ENCODE measurements at places on chromosomes 4 and X. TPM values are rescaled to one million over a fixed set of nuclear protein-coding genes. Genes with fewer than 3 reads are reported as not detected.

DNA sequence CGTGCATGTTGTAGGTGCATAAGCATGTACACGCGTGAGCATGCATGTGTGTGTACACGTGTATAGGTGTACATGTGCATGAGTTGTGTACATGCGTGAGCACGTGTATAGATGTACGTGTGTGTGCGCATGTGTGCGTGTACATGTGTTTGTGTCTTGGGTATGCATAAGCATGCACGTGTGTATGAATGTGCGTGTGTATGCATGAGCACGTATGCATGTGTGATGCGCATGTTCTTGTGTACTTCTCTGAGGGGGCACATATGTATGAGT lies 9.0 kb downstream of the NAT8L start:
- H3K4me3 ChIP-seq = no peak overlapping the region
- no peaks in the 10 kb centered on the region for H3K4me1 ChIP-seq
- no peak overlapping the region for H3K27ac ChIP-seq
- H3K27me3 ChIP-seq = no peaks in the 10 kb centered on the region
- no peaks in the 10 kb centered on the region for H3K36me3 ChIP-seq
- DNase-seq = peak; percentile 72

- no peak overlapping the region for H3K27ac ChIP-seq
- no peaks in the 10 kb centered on the region for H3K27me3 ChIP-seq
- no peak for DNase-seq
Observed at GRCh38 chr4:123325241-123325681, 71.3 kb upstream of the SPRY1 start.

- no peak overlapping the region for H3K4me3 ChIP-seq
- no peak for DNase-seq
- H3K4me1 ChIP-seq = peaks cover 21% of the 10 kb centered on the region
- H3K36me3 ChIP-seq = no peaks in the 10 kb centered on the region
Observed at GRCh38 chr4:168221301-168221700, 97.3 kb downstream of the DDX60 start.

DNA sequence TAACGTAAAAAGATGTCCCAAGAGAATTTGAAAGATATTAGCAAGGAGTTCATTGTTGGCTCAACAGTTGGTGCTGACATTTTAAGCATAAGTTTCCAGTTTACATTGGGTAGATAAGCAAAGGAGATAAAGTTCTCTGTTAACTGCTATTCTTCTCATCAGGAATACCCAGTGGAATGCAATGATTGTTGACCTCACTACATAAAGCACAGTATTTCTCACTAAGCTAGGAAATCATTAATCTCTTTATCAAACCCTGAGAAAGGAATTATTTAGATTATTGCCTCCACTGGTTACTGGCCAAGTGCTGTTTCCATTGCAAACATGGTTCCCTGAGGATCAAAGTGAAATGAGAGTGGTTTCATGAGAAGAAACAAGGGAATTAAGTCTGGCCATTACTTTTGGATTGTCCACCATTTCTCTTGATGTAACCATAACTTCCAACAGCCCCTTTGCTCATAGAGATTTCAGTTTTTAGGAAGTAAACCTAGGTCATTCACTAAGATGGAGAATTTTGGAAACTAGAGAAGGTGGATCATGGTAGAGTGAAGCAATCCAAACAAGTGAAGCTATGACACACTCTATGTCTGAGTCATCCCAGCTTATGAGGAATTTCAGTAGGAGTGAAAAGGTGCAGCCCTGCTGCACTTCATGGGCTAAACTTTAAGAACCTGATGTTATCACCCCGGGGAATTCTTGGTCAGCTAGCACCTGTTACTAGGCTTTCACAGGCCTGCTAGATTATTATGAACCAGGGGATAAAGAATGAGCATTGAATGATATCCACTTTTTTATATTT lies 163.4 kb downstream of the AREG start:
- H3K27me3 ChIP-seq = peaks cover 35% of the 10 kb centered on the region
- peak; percentile 10 for DNase-seq
- no peak overlapping the region for H3K4me3 ChIP-seq
- H3K36me3 ChIP-seq = no peaks in the 10 kb centered on the region
- no peaks in the 10 kb centered on the region for H3K4me1 ChIP-seq

DNA sequence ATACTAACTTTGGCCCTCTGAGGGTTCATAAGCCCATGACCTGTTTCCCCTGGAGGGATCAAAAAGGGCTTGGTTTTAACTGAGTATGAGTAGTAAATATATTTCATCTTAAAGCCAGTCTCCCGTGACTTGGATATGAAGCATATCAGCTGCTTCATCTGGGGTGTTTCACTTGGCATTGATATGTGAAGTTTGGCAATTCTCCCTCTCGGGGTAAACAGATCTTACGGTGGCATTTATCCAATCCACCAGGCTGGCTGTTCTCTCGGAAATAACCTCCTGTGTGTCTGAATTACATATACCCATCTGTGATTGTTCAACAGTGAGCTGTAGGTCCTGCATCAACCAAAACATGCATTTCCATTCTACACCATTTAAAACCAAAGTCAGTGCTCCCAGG lies 130.7 kb downstream of the ADAM29 start:
- no peak overlapping the region for H3K27ac ChIP-seq
- H3K27me3 ChIP-seq = no peaks in the 10 kb centered on the region
- DNase-seq = no peak
- no peaks in the 10 kb centered on the region for H3K4me1 ChIP-seq

- no peaks in the 10 kb centered on the region for H3K4me1 ChIP-seq
- no peaks in the 10 kb centered on the region for H3K36me3 ChIP-seq
- H3K4me3 ChIP-seq = no peak overlapping the region
- H3K27ac ChIP-seq = no peak overlapping the region
- no peak for DNase-seq
Observed at GRCh38 chr4:28427306-28428085, 1566.9 kb downstream of the STIM2 start.

DNA sequence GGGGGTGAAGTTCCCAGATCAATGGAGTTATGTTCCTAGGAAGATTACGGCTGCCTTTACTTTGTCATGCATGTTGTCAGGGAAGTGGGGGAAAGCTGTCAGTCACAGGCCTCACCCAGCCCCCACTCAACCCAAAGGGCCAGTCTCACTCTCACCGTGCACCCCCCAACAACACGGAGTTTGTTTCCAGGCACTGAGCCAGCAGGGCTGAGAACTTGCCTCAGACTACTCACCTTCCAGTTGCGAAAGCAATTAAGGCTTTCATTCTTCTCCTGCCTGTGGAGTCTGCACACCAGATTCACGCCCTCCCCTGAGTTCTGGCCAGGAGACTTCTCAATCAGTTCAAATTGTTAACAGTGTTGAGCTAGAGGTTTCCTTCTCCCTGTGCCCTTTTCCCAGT lies 114.3 kb downstream of the SH3BGRL start:
- no peaks in the 10 kb centered on the region for H3K36me3 ChIP-seq

DNA sequence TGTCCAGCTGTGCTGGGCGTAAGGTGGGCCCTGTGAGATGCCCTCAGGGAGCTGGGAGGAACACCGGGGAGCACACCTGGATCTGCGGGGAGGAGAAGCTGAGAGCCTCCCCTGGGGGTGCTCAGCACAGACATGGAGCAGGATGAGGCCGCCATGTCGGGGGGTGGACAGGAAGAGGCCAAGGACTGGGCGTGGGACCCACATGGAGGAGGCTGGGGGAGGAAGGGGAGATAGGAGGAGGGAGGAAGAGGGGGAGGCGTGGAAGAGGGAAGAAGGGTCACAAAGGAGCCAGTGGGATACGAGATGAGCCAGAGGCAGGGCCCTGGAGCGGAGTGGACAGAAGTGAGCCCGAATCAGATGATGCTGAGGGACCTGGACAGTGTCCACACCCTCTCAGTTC lies 66.3 kb downstream of the ZFYVE28 start:
- DNase-seq = no peak
- no peaks in the 10 kb centered on the region for H3K27me3 ChIP-seq
- H3K27ac ChIP-seq = no peak overlapping the region
- H3K4me1 ChIP-seq = no peaks in the 10 kb centered on the region
- H3K4me3 ChIP-seq = no peak overlapping the region
- no peaks in the 10 kb centered on the region for H3K36me3 ChIP-seq

DNA sequence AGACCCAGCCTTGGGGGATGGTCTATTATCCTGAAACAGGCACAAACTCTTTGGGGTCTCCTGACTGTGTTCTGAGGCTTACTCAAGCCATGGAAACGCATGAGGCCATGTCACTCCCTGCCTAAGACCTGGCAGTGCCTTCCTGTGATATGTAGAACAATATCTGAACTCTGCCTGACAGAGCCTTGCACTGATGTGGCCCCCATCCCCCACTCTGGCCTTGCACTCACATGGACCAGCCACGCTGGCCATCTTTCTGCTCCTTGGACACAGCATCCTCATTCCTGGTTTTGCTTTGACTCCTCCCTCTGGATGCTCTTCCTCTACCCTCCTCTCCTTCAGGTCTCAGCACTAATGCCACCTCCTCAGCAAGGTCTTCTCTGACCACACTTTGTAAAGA lies 100.2 kb downstream of the SCD5 start:
- no peak for DNase-seq
- no peak overlapping the region for H3K4me3 ChIP-seq
- no peaks in the 10 kb centered on the region for H3K36me3 ChIP-seq
- no peak overlapping the region for H3K27ac ChIP-seq
- no peaks in the 10 kb centered on the region for H3K27me3 ChIP-seq

DNA sequence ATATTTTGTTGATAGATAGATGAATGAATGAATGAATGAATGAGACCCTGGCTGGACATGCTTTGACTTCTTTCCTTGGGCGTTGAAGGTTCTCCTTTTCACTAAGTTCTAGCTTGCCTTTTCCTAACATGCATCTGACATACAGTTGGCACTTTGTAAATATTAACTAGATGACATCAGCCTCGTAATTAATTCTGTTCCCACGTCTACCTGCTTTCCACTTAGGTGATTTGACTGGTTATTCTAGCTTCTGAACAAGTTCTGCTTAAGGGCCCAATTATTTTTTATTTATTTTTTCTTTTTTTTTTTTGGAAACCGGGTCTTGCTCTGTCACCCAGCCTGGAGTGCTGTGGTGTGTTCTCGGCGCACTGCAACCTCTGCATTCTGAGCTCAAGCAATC lies 13.9 kb upstream of the RASL11B start:
- H3K4me3 ChIP-seq = no peak overlapping the region
- H3K27ac ChIP-seq = no peak overlapping the region
- H3K36me3 ChIP-seq = no peaks in the 10 kb centered on the region
- H3K27me3 ChIP-seq = no peaks in the 10 kb centered on the region
- DNase-seq = no peak
- H3K4me1 ChIP-seq = peaks cover 1% of the 10 kb centered on the region

DNA sequence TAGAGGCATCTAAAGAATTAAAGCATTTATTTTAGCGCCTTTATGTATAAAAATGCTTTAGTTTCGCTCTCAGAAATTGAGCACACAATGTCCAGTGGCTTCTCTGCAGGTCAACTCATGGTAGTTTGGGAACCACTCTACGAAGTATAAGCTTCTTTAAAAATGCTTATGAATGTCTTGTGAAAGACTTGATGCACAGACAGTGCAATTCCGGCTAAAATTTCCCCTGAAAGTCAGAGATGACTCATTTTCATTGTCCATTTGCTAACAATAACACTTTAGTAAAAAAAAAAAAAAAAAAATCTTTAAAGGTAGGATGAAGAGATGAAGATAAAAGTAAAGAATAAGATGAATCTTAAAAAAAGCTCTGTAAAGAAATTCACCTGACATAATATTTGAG lies 117.2 kb downstream of the PDHA2 start:
- H3K4me1 ChIP-seq = no peaks in the 10 kb centered on the region
- no peaks in the 10 kb centered on the region for H3K36me3 ChIP-seq
- H3K27me3 ChIP-seq = no peaks in the 10 kb centered on the region
- DNase-seq = no peak
- H3K4me3 ChIP-seq = no peak overlapping the region

DNA sequence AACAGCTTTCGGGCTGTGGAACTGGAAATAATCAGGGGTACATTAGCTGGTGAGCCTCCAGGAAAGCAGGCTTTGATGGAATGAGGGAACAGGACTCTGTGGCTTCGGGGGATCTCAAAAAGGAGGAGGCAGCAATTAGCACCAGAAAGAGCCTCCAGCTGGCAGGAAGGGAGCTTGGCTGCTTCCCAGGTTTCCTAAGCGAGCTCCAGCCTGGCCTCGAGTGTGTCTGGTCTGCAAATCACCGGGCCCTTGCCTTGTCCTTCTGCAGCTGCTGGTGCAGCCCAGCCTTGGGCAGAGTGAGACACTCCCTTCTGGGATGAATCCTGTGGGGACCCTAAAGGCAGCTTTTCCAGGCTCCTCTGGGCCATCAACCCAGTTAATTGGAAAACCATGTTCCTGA lies 10.7 kb upstream of the PDHA1 start:
- no peak overlapping the region for H3K27ac ChIP-seq
- no peak overlapping the region for H3K4me3 ChIP-seq
- no peaks in the 10 kb centered on the region for H3K27me3 ChIP-seq
- no peaks in the 10 kb centered on the region for H3K4me1 ChIP-seq
- H3K36me3 ChIP-seq = no peaks in the 10 kb centered on the region
- DNase-seq = no peak

- no peak overlapping the region for H3K4me3 ChIP-seq
- no peaks in the 10 kb centered on the region for H3K27me3 ChIP-seq
- no peak for DNase-seq
- H3K4me1 ChIP-seq = peaks cover 5% of the 10 kb centered on the region
- no peak overlapping the region for H3K27ac ChIP-seq
- no peaks in the 10 kb centered on the region for H3K36me3 ChIP-seq
Observed at GRCh38 chrX:1902901-1903235, 288.0 kb downstream of the ASMT start.

DNA sequence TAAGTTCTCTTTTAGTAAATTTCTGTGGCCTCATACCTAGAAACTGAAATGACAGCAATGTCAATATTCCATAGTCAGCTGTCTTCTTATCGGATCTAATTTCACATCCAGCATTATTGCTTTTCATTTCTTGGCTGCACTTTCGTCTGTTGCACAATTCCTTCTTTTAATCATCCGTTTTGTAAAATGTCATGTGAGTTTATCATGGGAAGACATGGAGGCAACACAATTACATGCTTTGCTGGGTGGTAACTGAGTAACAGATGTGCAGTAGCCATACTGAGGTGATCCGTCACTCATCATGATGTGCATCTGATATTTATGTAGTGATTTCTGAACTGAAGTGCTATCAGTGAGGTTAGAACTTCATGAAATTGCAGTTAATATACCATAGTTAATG lies 68.3 kb upstream of the SLC7A11 start:
- no peak for DNase-seq
- no peaks in the 10 kb centered on the region for H3K36me3 ChIP-seq
- H3K27me3 ChIP-seq = no peaks in the 10 kb centered on the region
- peak overlapping the region; percentile 63 for H3K27ac ChIP-seq
- no peak overlapping the region for H3K4me3 ChIP-seq
- peaks cover 25% of the 10 kb centered on the region for H3K4me1 ChIP-seq

GRCh38 chr4:81754169-81754568 lies 282.5 kb upstream of the RASGEF1B start:
- H3K36me3 ChIP-seq = no peaks in the 10 kb centered on the region
- DNase-seq = no peak
- no peaks in the 10 kb centered on the region for H3K4me1 ChIP-seq
- no peak overlapping the region for H3K27ac ChIP-seq
- H3K27me3 ChIP-seq = no peaks in the 10 kb centered on the region

- no peaks in the 10 kb centered on the region for H3K4me1 ChIP-seq
- no peaks in the 10 kb centered on the region for H3K27me3 ChIP-seq
- H3K4me3 ChIP-seq = no peak overlapping the region
- no peaks in the 10 kb centered on the region for H3K36me3 ChIP-seq
- DNase-seq = no peak
Observed at GRCh38 chrX:18146954-18147353, 73.7 kb downstream of the BEND2 start.

L1CAM gene
- under 0.01 TPM for total RNA-seq

CYLC1 gene
- total RNA-seq = not detected

XKRX gene
- total RNA-seq = 0.29 TPM

BRS3 gene
- total RNA-seq = not detected

FSTL5 gene
- not detected for total RNA-seq

LETM1 gene
- 75.3 TPM for total RNA-seq

SPIN4 gene
- 4.7 TPM for total RNA-seq

TACR3 gene
- not detected for total RNA-seq

PHOX2B gene
- total RNA-seq = not detected

MAGEA6 gene
- not detected for total RNA-seq

Measured in osteoblast (primary cell).